ENCODE measurements at places on chromosomes 3 and 15. TPM values are rescaled to one million over a fixed set of nuclear protein-coding genes. Genes with fewer than 3 reads are reported as not detected.

Gene GALNT15
- total RNA-seq: not detected

DNA sequence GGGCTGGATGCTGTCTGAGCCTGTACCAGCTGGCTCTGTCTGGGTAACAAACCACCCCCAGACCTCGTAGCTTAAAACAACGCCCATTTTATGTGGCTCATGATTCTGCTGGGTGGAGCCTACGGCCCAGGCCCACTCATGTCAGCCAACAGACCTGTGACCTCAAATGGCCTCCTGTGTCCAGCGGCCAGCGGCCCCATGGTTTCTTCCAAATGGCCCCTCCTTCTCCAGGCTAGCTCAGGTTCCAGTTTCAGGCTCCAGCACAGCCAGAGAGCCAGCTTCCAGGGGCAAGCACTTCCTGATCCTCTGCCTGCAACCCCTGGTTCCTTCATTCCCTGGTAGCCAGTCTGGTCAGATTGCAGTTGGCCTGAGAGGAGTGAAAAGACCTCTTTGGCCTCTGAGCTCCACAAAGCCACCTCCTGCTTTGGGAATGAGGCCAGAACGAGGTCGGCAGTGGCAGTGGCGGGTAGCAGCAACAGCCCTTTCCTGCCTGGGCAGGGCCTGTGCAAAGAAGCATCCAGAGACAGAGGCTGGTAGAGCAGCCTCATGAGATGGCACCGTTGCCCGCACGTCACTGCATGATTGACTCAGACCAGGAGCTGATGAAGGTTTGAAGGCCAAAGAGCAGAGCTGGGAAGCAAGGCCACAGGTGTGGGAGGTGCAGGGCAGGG, 21.0 kb upstream of the PLXNA1 start:
- no peak for DNase-seq

GRCh38 chr15:41284427-41285177, 47.8 kb downstream of the OIP5 start:
- peak; percentile 25 for DNase-seq

DNA sequence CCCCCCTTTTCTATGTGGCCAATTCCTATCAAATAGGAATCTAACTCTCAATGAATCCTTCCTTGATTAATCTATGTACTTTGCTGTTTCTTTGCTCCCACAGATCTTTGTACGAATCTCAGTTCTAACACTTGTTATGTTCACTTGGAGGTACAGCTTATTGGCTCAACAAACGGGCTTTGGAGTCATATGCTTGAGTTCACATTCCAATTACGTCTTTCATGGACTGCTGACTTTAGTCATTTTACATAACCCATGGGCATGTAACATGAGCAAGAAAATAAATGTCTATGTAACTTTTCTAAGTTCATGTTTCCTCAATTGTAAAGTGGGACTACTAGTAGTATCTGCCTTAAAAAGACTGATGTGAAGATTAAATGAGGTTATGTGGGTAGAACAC, 123.2 kb upstream of the TBC1D5 start:
- DNase-seq: no peak

- DNase-seq: no peak
These were observed 269.4 kb upstream of the TTC14 start for GRCh38 chr3:180332608-180333007.

GRCh38 chr3:195147649-195148080, 123.3 kb downstream of the XXYLT1 start:
- peak; percentile 42 for DNase-seq

Data from activated CD4-positive, alpha-beta memory T cell treated with anti-CD3 and anti-CD28 coated beads, Interleukin-2, amount 10 ng/mL, durations not matched to agents 7 days and 5 days (primary cell).